ENCODE measurements at places on chromosomes 1 and 21.

- H3K27me3 ChIP-seq = no peaks in the 10 kb centered on the region
- H3K36me3 ChIP-seq = peaks cover 79% of the 10 kb centered on the region
- H3K4me3 ChIP-seq = no peak overlapping the region
- H3K27ac ChIP-seq = no peak overlapping the region
- DNase-seq = no peak
- H3K4me1 ChIP-seq = no peaks in the 10 kb centered on the region
These were observed 76.3 kb downstream of the USP24 start for GRCh38 chr1:55138823-55139222.

GRCh38 chr1:213997038-213997771, 9.4 kb downstream of the PROX1 start:
- no peak overlapping the region for H3K27ac ChIP-seq
- peaks cover 36% of the 10 kb centered on the region for H3K27me3 ChIP-seq
- no peak for DNase-seq
- no peaks in the 10 kb centered on the region for H3K36me3 ChIP-seq
- H3K4me1 ChIP-seq = no peaks in the 10 kb centered on the region
- no peak overlapping the region for H3K4me3 ChIP-seq

DNA sequence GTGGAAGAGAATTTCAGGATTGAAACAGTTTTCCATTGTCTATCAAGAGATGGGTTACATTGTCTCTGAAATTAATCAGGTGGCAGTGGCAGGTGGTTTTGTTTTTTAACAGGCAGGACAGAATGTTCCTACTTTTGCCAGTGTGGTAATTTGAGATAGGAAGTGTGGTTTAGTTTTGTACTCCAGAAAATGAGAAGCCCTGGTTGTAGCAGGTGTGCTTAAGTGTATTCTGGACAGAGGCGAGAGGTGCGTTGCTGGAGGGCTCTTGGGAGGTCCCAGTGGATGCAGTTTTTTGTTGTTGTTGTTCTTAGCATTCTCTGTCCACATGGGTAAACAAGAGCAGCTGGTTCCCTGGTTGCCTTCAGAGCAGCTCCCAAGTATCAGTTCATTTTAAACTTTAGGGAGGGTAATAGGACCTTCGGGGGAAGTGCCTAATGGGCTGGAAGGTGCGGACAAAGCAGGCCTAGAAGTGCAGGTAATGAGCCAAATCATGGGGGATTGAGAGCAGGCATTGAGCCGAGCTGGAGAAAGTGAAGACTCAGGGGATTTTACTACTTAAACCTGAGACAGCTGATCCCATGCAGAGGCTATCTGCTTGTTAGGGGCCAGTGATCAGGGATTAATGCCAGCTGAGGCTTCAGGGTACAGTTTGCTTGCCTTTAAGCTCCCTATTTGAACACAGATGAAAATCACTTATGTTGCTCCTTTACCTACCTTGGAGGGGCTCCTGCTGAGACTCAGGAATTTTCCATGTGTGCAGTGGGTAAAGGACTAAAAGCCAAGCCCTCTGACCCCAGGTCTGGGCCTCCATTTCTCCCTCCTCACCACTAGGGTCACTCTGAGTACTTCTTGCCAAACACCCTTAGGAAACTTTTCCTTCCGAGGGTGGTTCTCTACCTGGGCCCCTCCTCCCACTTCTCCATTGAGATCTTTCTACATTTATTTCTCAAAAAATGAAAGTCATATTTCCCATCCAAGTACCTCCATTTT, 6.1 kb downstream of the PFKFB2 start:
- peaks cover 5% of the 10 kb centered on the region for H3K4me1 ChIP-seq
- H3K27ac ChIP-seq = no peak overlapping the region
- H3K36me3 ChIP-seq = no peaks in the 10 kb centered on the region
- H3K4me3 ChIP-seq = no peak overlapping the region
- H3K27me3 ChIP-seq = no peaks in the 10 kb centered on the region
- no peak for DNase-seq

GRCh38 chr1:153805042-153805745, 30.0 kb downstream of the SLC27A3 start:
- H3K27me3 ChIP-seq = no peaks in the 10 kb centered on the region
- no peaks in the 10 kb centered on the region for H3K4me1 ChIP-seq
- H3K27ac ChIP-seq = peak overlapping the region; percentile 45
- peak; percentile 81 for DNase-seq
- peaks cover 6% of the 10 kb centered on the region for H3K36me3 ChIP-seq
- H3K4me3 ChIP-seq = no peak overlapping the region

- peak overlapping the region; percentile 99 for H3K27ac ChIP-seq
- H3K27me3 ChIP-seq = no peaks in the 10 kb centered on the region
- H3K4me3 ChIP-seq = peak overlapping the region; percentile 69
These were observed 940 bp upstream of the USF1 start for GRCh38 chr1:161046605-161047228.
